ENCODE measurements at places on chromosomes 3 and 15.

GRCh38 chr3:127711021-127711695 lies 38.4 kb downstream of the ABTB1 start:
- no peak for DNase-seq

DNA sequence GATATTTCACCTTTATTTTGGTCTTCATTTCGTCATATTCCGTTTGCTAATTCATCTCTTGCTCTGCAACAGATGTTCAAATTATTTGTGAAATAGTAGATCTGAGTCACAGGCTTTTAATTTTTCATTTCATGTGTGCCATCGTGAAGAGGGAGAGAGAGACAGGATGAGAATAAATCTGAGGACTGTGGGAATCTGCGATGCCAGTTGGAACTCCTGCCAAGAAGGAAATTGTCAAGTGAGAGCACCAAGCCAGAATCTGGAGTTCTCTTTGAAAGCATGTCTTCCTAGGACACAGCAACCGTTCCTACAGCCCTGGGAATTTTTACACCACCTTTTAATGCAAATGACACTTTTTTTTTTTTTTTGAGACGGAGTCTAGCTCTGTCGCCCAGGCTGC lies 48.8 kb downstream of the NSMCE3 start:
- no peak for DNase-seq

- no peak for DNase-seq
Observed at GRCh38 chr15:75045332-75046015, 22.1 kb downstream of the PPCDC start.

GRCh38 chr3:101954361-101954760 lies 105.0 kb downstream of the NFKBIZ start:
- no peak for DNase-seq

- DNase-seq = no peak
Observed at GRCh38 chr15:28936481-28936881, 50.7 kb downstream of the APBA2 start.

- peak; percentile 53 for DNase-seq
Observed at GRCh38 chr15:39741258-39741657, 41.4 kb downstream of the FSIP1 start.

GRCh38 chr3:108602249-108602934 lies 12.9 kb downstream of the DZIP3 start:
- DNase-seq = no peak

GRCh38 chr3:171446801-171447578 lies 13.2 kb downstream of the TNIK start:
- DNase-seq = peak; percentile 77

DNA sequence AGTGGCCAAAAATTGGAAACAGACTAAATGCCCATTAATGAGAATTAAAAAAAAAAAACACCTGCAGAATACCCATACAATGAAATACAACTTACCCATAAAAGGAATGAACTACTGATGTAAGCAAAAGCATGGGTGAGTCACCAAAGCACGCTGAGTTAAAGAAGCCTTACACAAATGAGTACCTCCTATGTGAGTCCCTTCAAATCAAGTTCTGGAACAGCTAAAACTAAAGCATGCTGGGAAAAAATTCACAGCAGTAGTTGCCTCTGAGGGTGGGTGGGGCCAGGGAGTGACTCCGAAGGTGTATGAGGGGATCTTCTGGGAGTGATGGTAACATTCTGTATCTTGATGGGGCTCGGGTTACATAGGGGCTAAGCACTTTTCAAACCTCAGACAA lies 11.4 kb downstream of the MYO5C start:
- DNase-seq = peak; percentile 28

- DNase-seq = peak; percentile 51
Observed at GRCh38 chr15:26128611-26129140, 265.5 kb upstream of the ATP10A start.

DNA sequence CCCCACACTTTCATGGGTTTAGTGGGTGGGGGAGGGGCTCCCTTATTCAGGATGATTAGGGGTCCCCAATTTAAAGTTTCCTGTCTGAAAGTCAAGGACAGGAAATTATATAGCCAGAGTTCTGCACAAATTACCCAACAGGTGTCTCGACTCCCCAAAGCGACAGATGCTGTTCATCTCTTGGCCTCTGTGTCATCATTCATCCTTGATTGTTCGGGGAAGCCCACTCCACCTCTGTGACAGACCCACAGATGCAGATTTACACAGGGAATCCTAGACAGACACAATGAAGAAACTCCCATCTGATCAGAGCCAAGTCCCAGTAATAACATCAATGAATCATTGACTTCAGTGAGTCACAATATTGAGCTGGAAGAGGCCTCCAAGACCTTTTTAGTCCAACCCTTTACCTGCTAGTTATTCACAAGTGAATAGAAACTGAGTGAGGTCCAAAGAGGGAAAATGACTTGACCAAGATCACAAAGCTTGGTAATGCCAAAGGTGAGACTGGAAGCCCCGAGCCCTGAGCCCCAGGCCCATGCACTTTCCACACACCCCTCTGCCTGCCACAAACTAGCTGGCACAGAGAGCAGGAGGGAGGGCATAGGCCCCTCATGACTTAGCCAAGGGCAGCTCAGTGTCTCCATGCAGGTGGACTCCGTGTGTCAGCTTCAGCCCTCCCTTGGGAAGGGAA lies 7.9 kb upstream of the SRP14 start:
- DNase-seq = peak; percentile 86

- no peak for DNase-seq
Observed at GRCh38 chr15:99492716-99493115, 73.1 kb upstream of the MEF2A start.

GRCh38 chr15:62066663-62067447 lies at the start of gene C2CD4A:
C2CD4A (plus strand) TSS chr15:62066977; CDS start chr15:62067614, 637 bp downstream.
- peak; percentile 56 for DNase-seq

- peak; percentile 69 for DNase-seq
Observed at GRCh38 chr15:94174399-94174802, 57.0 kb upstream of the MCTP2 start.

GRCh38 chr3:140748-141330 lies 55.7 kb upstream of the CHL1 start:
- DNase-seq = no peak

GRCh38 chr15:70014331-70014730 lies 83.4 kb downstream of the TLE3 start:
- DNase-seq = no peak

DNA sequence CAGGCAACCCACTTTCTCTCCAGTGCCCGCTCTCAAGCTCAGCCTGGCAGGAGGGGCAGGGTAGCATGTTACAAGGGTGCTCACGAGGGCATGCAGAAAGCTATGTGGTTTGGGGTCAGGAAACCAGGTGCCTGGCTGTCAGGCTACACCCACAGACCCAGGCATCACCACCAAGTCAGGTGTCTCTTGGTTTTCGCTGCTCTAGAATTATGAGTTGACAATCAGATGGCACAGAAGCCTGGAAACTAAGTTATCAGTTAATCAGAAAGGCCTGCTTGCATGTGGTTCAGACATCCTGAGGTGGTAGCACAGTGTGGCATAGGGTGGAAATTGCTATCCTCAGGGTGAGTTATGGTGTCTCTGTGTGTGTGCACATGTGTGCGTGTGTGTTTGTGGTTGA lies 16.2 kb upstream of the CCR9 start:
- no peak for DNase-seq

DNA sequence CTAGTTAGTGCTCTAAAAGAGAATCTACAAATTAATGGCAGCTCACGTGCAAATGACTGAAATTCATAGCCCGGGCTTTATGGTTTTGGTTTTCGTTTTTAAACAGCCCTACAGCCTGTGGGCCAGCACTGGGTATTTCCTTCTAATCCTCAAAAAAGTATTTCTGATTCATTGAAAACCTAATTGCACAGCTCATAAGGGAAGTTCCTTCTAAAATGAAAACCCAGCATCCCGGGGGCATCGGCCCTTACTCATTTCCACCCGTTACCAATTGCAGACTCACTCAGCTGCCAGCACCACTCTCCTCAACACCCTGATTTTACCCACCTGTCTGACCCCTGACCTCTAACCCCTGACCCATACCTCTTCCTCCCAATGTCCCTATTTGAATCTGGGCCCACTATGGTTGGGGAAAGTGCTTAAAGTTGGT lies 59.5 kb upstream of the ZNF148 start:
- no peak for DNase-seq

- no peak for DNase-seq
Observed at GRCh38 chr15:70374096-70374495, 276.4 kb upstream of the TLE3 start.

DNA sequence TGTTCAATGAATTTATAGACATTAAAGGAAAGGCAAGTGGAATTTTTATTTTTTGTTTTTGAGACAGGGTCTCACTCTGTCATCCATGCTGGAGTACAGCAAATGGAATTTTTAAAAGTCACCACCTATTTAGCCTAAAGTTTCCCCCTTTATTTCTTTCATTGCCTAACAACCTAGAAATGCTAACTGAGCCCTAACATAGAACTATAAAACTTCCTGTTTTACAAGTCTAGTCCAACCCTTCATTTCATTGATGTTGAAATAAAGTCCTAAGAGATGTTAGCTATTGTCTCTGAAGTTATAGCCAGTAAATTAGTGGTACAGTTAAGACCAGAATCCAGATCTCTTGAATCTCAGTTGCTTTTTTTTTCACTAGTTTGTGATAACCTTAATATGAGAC lies 39.0 kb downstream of the MAPK6 start:
- no peak for DNase-seq

DNA sequence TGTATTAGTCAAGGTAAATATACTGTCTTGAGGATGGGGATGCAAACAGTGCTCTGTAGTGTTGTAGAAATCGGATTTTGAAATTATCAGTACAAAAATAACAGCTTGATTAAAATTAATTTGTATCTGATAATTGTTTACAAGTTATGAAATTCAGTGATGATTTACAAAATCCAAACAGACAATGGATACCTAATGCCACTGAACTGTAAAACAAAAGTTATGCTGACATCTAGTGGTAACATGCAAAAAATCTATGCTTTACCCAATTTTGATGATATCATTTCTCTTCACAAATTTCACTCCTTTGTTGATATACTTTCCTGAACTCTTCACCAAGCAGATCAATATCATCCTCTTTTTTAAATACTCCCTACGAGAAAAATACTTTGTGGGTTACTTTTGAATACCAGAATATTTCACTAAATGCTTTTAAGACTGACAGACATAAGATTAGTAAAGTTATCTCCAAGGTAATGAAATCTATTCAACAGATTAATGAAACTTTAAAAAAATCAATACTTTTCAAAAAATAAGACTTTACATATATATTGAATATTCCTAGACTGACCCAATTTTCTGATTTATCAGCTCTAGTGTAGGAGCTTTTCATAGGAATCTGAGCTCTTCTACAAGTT lies 36.0 kb downstream of the MNS1 start:
- DNase-seq = peak; percentile 58

GRCh38 chr15:45026651-45027190 lies 3.7 kb downstream of the SORD start:
- DNase-seq = no peak

DNA sequence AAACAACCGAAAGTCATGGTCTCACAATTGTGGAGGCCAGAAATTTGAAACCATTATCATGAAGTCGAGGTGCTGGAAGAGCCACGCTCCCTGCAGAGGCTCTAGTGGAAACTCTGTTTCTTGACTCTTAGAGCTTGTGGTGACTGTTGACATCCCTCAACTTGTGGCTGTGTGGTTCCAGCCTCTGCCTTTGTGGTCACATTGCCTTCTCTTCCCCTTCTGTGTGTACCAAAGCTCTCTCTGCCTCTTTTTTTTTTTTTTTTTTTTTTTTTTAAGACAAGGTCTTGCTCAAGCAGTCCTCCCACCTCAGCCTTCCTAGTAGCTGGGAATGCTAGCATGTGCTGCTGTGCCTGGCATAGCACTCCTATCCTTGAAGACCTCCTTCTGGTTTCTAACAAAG lies 48.7 kb upstream of the CRTC3 start:
- no peak for DNase-seq

DNA sequence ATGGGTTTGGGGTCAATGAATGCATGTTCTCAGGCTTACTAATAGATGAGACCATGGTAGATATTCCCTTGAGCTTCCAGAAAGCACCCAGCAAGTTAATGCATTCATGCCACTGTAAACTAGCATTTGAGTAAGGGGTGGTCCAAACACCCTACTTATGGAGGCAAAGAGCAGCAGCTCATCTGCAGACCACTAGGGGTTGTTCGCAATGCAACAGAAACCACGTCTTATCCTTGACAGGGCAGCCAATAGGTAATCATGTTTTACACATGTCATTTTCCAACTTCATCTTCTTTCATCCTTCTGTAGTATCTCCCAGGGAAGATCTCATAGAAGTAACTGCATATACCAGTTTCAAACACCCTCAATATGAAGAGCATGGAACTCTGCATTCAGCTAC lies 330.2 kb downstream of the RORA start:
- no peak for DNase-seq

GRCh38 chr15:76576523-76577279 lies 240.1 kb downstream of the ISL2 start:
- peak; percentile 49 for DNase-seq

DNA sequence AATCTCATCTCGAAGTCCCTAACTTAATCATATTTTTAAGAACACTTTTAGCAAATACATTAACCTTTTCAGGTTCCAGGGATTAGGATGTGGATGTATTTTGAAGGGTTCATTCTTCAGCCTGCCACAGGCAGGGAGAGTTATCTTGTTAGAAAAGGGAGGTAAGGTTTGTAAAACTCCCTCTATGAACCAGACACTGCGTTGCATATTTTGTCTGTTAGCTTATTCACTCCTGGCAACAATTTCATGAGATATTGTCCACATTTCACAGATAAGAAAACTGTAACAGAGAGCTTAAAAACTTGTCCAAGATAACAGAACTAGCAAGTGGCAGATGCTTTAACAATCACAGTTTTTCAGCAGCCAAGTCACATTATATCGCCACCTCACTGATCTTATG lies 155.4 kb downstream of the DIPK2A start:
- DNase-seq = no peak

- no peak for DNase-seq
Observed at GRCh38 chr15:67127331-67127664, 61.9 kb downstream of the SMAD3 start.

DNA sequence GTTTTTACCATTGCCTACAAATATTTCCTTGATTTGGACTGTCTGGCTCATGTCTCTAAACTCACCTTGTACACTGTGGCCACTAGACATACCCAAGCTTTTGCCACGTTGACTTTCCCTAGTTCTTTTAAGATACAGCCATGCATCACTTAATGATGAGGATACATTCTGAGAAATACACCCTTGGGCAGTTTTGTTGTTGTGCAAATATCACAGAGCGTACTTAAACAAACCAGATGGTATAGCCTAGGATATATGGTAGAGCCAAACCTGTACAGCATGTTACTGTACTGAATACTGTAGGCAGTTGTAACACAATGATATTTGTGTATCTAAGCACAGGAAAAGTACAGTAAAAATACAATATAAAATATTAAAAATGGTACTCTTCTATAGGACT lies 5.5 kb downstream of the ARHGEF26 start:
- DNase-seq = no peak

DNA sequence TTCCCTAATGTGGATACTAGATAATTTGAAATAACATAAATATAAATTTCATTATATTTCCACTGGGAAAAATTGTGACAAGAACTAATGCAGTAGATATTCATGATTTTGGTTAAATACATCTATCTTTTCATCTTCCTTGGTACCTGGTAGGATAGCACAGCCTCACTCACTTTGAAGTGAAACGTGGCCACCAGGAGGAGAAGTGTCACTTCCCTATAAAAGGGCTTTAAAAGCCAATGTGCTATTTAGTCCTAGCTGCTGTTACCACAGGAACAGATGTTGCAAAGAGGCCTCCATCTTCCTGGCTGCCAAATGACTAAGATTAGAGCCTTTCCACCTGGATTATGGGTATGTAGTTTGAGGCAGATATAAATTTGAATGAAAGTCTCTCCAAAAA lies 140.0 kb downstream of the PLOD2 start:
- no peak for DNase-seq

Data from GM23248 (cell line).